H4 (cell line): ENCODE measurements at places on chromosomes 16 and 17. TPM values are rescaled to one million over a fixed set of nuclear protein-coding genes. Genes with fewer than 3 reads are reported as not detected.

HSF4 gene
- 0.50 TPM in 1 of 2 replicates, not detected in the other for total RNA-seq

SCGB1C2 gene
- not detected in 2 replicates for total RNA-seq

OR3A3 gene
- total RNA-seq, result not detected in 2 replicates

FBXL16 gene
- 1.0 and 2.2 TPM in 2 replicates for total RNA-seq

KRT33A gene
- not detected in 2 replicates for total RNA-seq

MMP25 gene
- total RNA-seq, result 0.87 and 0.94 TPM in 2 replicates

NHLRC4 gene
- total RNA-seq, result 0.06 and 0.43 TPM in 2 replicates

ZP2 gene
- total RNA-seq, result not detected in 2 replicates

TNK1 gene
- total RNA-seq, result not detected in 2 replicates

PTX4 gene
- total RNA-seq, result not detected in 2 replicates

MYH2 gene
- total RNA-seq, result not detected in 2 replicates

AATK gene
- total RNA-seq, result 0.08 and 0.33 TPM in 2 replicates

TPPP3 gene
- total RNA-seq, result not detected in 2 replicates

FGF11 gene
- not detected in 2 replicates for total RNA-seq

SOCS1 gene
- 0.39 and 1.3 TPM in 2 replicates for total RNA-seq
